ENCODE measurements at places on chromosomes 11 and 22.

DNA sequence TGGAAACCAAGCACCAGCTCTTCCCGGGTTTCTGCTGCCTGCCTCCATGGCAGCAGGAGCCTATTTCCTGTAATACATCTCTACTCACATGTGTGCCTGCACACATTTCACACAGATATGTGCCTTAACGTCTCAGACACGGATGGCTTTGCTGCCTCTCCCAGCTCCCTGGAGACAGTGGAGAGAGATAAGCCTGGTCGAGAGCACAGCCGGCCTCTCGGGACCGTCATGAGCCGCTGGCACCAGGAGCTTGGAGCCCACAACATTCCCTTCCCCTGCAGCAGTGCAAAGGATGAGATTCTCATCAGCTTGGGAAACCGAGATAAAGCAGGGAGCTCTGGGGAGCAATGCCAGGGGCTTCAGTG, 587.7 kb downstream of the BRD1 start:
- no peak for DNase-seq

- DNase-seq = no peak
Measured at GRCh38 chr11:71211631-71212030, 40.7 kb downstream of the SHANK2 start.

GRCh38 chr22:37442135-37442534, 14.9 kb upstream of the ELFN2 start:
- DNase-seq = no peak

- DNase-seq = no peak
Measured at GRCh38 chr22:50606165-50606945, 5.8 kb downstream of the MAPK8IP2 start.

DNA sequence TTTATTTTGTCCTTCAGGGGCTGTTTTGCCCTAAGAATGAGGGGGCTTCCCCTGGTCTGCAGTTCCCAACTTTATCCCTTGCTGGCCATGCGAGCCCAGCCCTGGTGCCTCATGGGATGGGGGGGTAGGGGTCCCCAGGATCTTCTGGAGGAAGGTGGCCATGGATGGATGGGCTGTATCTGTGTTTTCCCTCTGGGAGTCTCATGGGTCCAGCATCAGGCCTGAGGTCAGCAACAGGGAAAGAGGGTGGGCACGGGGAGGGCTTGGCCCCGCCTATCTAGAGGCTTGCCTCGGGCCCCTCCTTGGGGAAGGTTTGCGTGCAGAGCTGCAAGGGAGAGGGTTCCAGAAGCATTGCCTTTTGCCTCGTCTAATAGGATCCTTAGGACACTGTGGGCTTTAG, 10.8 kb upstream of the ADORA2A start:
- DNase-seq = no peak

- no peak for DNase-seq
Measured at GRCh38 chr11:1391165-1392075, 1.7 kb downstream of the BRSK2 start.

DNA sequence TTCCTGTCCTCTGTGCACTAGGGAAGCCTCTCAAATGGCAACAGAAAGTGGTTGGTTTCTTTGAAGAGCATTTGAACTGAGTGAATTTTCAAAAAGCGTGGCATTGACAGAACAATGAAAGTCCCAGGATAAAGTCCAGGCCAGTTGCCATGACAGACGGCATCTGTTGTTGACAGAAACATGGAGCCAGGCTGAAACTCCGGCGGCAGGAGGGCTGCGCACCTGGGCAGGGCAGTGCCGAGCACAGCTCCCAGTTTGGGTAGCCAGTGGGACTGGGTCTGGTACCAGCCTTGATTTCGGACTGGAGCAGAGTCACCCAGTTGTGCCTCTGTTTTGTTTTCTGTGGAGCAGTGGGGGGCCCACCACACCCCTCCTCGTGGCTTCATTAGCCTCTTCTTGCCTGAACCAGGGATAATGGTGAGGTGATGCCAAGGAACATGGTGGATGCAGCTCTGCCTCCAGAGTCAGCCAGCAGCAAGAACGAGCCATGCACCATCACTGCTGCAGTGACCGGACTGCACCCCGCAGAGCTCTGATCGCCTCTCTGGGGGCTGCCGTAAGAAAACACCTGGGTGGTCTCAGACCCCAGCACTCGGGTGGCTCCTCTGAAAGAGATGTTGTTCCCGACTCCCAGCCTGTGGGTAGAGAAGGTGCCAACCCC, 9.8 kb upstream of the SEPTIN5 start:
- DNase-seq = no peak

- DNase-seq = no peak
Measured at GRCh38 chr22:47374901-47375575, 612.6 kb downstream of the TBC1D22A start.

DNA sequence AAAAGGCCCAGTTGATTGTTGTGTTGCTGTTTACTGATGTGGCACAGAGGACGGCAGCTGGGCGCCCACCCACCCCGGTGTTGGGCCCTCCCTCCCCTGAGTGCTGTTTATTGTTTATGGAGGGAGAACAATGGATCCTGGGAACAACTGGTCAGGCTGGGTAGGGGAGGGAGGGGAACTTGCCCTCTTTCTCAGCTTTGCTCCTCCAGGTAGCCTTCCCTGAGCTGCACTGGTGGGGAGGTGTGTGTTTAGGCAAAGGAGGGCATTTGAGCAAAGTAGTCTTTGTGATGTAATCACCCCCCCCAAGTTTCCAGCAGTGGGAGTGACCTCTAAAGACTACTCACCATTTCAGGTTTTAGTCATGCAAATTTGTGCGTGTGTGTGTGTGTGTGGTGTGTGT, 1035.3 kb downstream of the NTM start:
- DNase-seq = peak; percentile 76

DNA sequence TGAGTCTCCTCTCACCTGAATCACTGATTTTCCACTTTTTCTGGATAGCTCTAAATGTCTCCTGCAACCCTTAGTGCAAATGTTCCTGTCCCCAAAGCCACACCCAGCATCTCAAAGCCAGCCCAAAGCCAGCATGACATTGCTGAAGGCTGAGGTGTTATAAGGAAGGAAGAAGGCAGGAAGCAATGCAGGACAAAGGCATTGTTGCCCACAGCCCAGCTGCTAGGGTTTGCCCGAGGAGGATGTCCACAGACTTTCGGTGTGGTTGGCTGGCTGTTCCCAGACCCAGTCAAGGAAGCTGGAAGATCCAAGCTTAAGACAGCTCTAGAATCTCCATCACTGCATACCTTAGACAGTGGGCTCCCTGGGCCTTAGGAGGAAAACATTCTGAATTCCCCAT, 23.5 kb downstream of the CHST1 start:
- no peak for DNase-seq

DNA sequence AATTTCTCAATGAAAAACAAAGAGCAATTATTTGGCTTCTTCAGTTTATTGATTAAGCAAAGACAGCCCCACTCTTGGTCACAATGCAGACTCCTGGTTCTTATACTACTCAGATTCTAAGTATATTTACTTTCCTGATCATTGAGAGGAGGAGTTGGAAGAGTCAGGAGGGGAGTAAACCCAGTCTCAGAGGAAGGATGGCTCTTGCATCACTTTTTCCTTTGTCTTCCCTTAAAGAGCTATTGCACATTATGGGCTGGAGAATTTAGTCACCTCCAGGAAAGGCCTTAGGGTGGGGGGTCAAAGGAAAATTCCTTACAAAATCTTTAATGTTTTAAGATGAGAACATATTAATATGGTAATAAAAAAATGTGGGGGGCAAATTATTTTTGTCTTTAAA, 8.1 kb downstream of the SLC17A6 start:
- no peak for DNase-seq

DNA sequence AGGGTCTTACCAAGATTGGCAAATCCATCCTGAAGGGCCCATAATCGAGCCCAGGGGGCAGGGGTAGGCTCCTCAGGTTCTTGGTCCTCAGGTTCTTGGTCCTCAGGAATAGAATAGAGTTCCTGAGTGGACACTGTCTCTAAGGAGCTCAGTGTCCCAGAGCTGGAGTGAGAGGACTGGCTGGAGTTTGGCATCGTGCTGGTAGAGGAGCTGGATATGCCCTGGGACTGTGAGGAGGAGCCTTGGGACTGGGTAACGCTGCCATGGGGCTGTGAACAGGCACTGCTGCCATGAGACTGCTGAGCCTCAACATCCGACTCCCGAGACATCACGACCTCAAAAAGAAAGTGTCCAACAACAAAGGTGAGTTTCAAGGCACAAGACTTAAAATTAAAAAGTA, 7.2 kb downstream of the CHEK2 start:
- DNase-seq = no peak

- DNase-seq = no peak
Measured at GRCh38 chr11:120231963-120232362, 8.0 kb upstream of the POU2F3 start.

- no peak for DNase-seq
Measured at GRCh38 chr11:126408901-126409619, 53.6 kb downstream of the ST3GAL4 start.

- no peak for DNase-seq
Measured at GRCh38 chr22:39649500-39650089, 79.0 kb downstream of the CACNA1I start.

GRCh38 chr11:31045335-31045734, 324.2 kb downstream of the DCDC1 start:
- no peak for DNase-seq

GRCh38 chr11:75945446-75945845, 130.4 kb downstream of the UVRAG start:
- no peak for DNase-seq

Data from NCI-H1930 (cell line).